ENCODE measurements at places on chromosomes 11 and 22. TPM values are rescaled to one million over a fixed set of nuclear protein-coding genes. Genes with fewer than 3 reads are reported as not detected.

SCO2 gene
- total RNA-seq, result 1.2 TPM

USP2 gene
- 2.1 TPM for total RNA-seq

CFAP68 gene
- 11.3 TPM for total RNA-seq

RFPL2 gene
- total RNA-seq, result not detected

TRIM49 gene
- total RNA-seq, result not detected

RAG2 gene
- total RNA-seq, result not detected

SLN gene
- not detected for total RNA-seq

OR6A2 gene
- not detected for total RNA-seq

CRYBB3 gene
- not detected for total RNA-seq

MUC2 gene
- total RNA-seq, result not detected

DRICH1 gene
- total RNA-seq, result not detected

PHF21B gene
- not detected for total RNA-seq

MUC5AC gene
- total RNA-seq, result not detected

NKAPD1 gene
- total RNA-seq, result 27.8 TPM

HINFP gene
- 8.3 TPM for total RNA-seq

NNMT gene
- 715 TPM for total RNA-seq

C11orf87 gene
- total RNA-seq, result not detected

PARVG gene
- total RNA-seq, result not detected

KDM4E gene
- not detected for total RNA-seq

TPBGL gene
- total RNA-seq, result not detected

KRTAP5-7 gene
- not detected for total RNA-seq

SCGB2A2 gene
- not detected for total RNA-seq

OR10A2 gene
- not detected for total RNA-seq

ASCC2 gene
- 36.2 TPM for total RNA-seq

OR51I1 gene
- not detected for total RNA-seq

OR2AG1 gene
- not detected for total RNA-seq

VSTM5 gene
- not detected for total RNA-seq

Data from MG63 (cell line).